ENCODE measurements at places on chromosomes 5 and 9.

DNA sequence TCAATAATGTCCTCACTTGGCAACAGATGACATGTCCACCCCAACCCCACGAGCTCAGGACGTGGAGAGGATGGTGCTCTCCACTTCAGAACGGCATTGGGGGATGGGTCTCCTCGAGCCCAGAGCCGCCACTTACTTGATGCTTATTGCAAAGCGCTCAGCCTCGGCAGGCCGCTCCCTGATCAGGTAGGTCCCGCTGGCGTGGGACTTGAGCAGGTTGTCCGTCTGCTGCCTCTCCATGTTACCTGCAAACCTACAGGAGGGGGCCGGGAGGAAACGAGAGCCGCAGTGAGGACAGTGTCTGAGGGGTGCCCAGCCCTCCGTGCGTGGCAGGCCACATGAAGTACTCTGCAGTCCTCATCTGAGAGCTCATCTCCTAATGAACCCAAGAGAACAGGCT lies 36.6 kb upstream of the SARDH start:
- DNase-seq, result no peak

DNA sequence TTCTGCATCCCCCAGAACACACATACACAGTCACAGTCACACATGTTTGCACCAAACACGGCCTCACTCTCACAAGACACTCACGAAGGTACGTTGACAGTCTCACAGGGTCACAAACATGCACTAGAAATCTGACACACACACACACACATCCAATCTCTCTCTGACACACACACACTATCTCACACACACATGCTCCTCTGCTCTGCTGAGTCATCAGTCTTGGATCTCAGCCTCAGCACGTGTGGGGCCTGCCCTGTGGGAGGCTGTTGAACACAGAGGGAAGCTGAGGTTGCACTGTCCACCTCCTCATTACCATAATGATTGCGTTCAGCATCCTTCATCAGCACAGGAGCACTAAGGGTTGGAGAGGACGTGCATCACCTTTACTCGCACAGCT lies 188.8 kb downstream of the MTRR start:
- no peak for DNase-seq

DNA sequence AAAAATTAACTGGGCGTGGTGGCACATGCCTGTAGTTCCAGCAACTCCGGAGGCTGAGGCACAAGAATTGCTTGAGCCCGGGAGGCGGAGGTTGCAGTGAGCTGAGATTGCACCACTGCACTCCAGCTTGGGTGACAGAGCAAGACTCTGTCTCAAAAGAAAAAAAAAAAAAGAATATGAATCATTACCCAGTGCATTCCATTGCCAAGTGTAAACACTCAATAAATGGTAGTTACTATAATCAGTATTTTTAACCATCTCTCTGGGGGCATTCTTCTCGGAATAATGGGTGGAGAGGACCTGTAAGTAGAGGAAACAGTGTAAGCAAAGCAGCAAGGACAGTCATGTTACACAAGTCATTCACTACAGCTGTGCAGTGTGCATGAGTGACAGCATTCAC lies 13.8 kb upstream of the RANBP17 start:
- DNase-seq, result no peak

GRCh38 chr5:75509956-75510355 lies 1.5 kb downstream of the CERT1 start:
- no peak for DNase-seq

GRCh38 chr5:156819537-156819936 lies 30.6 kb upstream of the PPP1R2B start:
- DNase-seq, result no peak

DNA sequence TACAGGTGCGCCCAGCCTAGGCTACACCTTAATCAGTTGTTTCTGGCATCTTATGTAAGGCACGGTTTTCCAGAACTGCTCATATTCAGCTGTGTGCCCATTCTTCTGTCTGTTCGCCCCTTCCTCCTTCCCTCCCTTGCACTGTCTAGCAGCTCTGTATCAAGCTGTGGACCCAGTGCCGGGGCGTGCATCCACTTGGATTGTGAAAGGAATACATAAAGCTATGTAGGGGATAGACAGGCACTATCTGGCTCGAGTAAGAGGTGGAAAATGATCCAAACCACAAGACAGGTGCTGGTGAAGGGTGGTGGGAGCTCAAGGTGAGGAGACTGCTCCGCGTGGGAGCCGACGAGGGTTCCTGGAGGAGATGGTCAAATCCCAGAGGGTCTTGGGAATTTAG lies 2.0 kb downstream of the GLIPR2 start:
- no peak for DNase-seq

GRCh38 chr9:72444435-72444834 lies 77.0 kb upstream of the TMC1 start:
- no peak for DNase-seq

GRCh38 chr9:124882231-124882630 lies 20.3 kb downstream of the ARPC5L start:
- no peak for DNase-seq

DNA sequence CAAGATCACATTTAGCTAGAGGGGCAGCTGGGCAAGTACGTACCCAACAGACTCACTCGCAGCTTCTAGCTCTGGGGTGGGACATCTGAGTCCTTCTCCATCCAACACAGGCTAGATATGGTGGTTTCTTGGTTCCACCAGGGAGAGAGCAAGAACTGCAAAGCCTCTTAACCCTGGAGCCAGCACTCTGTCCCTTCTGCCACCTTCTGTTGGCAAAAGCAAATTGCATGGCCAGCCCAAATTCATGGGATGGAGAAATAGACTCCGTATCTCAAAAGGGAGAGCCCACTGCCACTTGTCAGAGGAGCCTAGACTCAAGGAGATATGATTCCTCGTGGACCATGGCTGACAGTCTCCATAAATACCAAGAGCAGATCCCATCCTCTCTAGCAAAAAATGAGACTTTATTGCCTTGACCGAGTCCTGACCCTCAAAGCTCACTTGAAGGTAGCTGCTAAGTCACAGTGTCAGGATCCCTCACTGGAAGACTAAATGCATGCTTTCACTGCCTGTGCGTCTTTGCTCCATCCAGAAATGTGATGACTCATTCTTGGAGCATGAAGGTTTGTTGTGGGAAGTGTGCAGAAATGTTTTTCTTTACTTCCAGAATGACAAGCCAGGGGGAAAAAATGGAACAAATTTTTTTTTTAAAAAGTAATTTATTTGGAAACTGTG lies 28.8 kb upstream of the ROR2 start:
- DNase-seq, result no peak

- DNase-seq, result no peak
These were observed 244.7 kb downstream of the PIK3R1 start for GRCh38 chr5:68460147-68460798.
